CD4-positive, alpha-beta T cell treated with Interleukin-17A for 4 hours (primary cell): ENCODE measurements at places on chromosomes 7 and 10.

DNA sequence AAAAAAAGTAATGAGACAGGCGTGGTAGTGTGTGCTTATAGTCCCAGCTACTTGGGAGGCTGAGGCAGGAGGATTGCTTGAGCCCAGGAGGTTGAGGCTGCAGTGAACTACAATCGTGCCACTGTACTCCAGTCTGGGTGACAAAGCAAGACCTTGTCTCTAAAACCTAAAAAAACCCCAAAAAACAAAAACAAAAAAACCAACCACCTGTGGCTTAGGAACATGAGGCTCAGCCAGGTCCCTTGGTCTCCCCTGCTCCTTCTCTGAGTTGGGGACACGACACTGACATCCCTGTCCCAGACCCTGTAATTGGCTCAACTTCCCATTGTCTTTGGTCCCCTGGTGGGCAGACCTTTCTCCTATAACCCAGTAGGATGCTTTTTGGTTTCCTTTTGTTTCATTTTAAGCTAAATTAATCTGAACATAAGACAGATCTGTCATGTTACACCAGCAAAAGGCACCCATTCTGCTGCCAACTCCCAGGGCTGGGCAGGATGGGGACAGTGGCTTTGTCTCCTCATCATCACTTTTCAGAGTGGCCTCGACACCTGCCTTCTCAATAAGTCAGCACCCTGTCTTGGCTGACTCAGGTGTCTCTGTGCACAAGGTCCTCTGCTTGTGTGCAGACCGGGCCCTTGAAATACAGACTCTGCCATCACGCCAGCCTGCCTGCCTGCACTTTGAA is 74.4 kb downstream of the MYL10 start:
- no peak for DNase-seq

DNA sequence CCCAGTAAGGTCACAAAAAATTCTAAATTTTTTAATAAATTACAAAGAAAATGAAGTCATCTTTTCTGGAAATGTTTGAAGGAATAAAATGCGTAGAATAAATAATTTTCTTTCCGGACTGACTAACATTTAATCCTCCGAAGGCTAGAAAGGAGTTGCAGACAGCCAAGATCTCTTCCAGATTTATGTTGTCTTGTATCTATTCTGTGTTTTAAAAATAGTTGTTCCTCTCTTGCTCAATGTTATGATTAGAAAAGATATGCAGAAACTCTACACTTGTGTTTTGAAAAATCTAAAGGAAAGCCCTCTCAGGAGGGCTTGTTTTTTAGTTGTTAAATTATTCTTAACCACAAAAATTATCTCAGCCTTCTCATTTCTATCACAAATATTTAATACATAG is 70.7 kb downstream of the MACC1 start:
- DNase-seq, result no peak

DNA sequence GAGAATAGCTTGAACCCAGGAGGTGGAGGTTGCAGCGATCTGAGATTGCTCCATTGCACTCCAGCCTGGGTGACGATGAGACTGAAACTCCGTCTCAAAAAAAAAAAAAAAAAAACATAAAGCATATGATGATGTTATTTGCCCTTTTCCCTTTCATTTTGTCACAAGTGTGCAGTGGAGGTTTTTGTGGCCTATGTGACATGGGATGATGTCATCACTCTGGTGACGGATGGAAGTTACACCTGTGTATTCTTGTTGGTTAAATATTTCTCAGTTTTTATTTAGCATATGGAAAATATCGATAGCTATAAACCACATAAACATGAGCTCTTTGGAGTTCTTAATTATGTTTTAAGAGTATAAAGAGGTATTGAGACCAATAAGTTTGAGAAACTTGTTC is 71.8 kb upstream of the EMX2 start:
- no peak for DNase-seq

GRCh38 chr10:110002801-110003523 is 4.8 kb upstream of the ADD3 start:
- no peak for DNase-seq

GRCh38 chr7:70668606-70669358 is 463.2 kb upstream of the GALNT17 start:
- DNase-seq, result no peak

GRCh38 chr10:112957640-112958092 is 7.6 kb downstream of the TCF7L2 start:
- no peak for DNase-seq

DNA sequence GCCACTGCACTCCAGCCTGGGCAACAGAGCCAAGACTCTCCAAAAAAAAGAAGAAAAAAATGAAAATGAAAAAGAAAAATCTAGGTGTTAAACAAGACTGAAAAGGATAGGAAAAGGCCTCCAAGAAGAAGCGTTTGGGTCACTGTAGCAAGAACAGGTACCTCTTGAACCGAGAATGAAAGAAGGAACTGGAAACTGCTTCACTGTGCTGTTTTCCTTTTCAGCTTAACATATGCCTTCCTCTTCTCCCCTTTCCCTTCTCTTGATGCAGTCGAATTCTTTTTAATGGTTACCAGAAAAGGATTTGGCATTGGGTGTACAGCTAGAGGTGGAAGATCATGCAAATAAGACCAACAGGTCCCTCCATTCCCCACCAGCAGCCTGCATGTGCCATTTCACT is 28.1 kb downstream of the LRRC4 start:
- DNase-seq, result no peak

DNA sequence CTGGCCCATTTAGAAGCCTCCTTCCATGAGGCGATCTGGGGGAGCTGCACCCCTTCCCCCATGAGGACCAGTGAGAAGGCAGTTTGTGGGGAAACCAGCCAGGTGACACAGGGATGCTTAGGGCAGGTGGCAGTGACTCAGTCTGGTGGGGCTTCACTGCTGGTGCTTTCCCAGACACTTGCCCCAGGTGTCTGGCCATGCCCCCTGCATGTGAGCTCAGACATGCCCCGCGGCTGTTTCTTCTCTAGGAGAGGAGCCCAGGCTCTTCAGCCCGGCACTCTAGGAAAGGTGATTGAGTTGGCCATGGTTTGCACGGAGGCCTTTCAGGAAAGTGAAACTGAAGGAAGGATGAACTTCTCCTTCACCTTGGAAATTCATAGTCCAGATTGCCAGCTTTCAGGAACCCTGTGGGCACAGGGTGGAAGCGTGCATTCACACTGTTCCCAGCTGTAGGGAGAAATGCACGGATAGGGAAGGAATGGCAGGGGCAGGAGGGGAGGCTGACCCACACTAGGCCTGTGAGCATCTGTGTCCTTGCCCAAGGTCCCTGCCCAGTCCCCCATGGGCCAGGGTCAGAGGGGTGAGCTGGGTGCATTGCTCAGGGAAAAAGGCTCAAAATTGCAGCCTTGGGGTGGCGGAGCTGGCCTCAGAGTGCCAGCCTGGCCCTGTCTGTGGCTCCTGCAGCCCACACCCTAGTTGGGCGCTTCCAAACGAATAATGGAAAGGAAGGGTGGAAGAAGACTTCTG is 359.1 kb downstream of the GLRX3 start:
- DNase-seq, result no peak

DNA sequence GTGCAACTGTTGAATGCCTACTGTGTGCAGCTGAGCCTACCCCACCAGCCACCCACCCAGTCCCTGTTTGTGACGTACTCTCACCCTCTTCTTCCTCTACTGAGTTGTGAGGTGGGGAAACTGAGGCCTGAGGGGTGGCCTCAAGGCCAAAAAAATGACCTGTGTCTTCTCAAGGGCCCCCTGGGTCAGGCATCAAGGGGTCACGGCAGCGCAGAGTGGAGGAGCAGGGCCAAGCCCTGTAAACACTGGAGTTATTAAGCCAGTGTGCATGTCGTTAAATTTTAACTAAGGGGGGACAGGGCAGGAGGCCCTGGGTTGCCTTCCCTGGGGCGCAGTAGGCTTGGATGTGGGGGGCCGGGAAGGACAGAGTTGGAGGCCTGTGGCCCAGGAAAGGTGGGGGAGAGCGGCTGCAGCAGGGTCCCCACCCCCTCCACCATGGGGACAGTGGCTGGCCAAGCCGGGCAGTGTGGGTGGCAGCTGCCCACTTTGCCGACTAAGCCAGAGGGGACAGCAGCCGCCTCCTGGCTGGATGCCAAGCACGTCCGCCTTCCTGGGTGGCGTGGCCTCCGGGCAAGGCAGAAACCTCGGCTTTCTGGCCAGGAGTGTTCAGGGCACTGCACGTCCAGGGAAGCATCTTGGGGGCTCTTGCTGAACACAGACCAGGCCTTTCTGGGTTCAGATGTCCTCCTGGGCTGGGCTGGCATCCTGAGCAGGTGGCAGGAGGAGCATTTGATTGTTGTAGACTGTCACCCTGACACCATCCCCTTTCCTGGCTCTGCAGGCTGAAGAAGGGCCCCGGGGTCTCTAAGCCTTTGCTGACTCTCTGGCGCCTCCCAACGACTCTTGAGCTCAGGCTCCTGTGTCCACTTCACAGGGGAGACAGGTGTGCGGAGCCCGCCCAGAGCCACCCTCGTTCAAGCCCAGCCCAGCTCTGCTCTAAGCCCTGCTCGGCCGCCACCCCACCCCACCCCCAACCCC is 1.9 kb downstream of the SLC29A4 start:
- DNase-seq, result no peak

- no peak for DNase-seq
Observed at GRCh38 chr10:107971411-107971810, 806.9 kb upstream of the SORCS1 start.

DNA sequence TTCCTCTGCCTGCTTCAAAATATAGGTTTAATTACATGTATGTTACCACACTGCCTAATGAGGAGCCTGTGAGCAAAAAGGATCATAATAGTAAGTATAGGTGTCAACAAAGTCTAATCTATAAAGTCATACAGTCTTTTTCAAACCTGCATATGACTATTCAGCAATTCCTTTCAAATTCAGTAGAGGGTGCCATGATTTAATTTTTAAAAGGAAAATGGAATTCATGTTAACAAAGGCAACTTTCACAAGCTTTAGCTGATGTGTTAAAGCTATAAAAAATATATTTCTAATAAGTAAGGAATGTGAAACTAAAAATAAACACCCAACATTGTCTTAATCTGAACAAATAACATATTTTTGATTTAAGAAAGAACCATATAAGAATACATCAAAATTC is 52.1 kb downstream of the MPP7 start:
- no peak for DNase-seq

DNA sequence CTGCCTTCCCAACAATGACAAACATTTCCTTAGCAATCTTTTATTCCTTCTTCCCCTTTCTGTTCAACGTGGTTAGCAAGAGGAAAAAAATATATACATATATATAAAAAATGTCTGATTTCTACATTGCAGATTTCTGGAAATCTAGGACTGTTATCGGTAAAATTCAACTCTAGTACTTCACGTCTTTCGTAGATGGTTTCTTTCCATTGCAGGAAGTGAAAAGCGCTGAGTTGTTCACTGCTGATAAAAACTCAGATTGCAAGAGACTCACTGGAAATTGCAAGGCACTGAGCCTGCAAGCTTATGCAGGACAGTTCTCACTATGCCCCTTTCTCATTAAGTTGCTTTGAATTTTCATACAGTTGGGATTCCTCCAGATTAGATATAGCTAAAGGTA is 23.9 kb downstream of the KIN start:
- DNase-seq, result no peak

GRCh38 chr7:37371755-37372154 is 76.9 kb downstream of the ELMO1 start:
- no peak for DNase-seq

DNA sequence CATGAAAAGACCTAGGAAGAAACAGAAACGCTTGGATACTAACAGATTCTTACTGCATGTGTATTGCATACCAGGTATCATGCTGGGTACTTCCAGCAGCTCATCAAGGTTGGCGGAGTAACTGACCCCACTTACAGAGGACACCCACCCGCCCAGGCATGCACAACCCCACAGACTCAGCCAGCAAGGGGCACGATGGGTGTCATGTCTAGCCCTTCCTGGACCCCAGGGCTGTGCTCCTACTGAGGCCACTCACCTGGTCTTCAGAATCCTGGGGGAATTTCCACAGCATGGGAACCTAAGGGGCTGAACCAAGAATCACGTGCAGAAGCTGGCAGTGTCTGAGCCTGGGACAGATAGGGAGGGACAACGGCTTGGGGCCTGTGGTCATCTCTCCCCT is 134.1 kb upstream of the ZNF32 start:
- DNase-seq, result no peak

DNA sequence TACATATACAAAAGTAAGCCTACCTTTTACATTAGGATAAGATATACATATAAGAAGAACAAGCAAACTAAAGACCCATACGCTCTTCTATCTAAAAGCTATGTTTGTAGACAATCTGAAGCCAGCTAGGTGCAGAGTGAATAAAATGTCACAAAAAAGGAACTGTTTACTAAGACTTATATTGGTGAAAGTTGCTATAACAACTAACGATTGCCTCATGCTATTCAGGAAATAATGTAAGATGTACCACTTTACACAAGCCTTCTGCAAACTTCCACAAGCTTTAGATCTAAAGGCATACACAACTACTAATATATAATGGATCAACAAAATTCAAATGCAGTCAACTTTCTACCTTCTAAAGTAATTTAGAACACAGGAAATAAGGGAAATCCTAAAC is 175.1 kb downstream of the SRPK2 start:
- DNase-seq, result no peak

- no peak for DNase-seq
Observed at GRCh38 chr7:1240517-1241257, 8.0 kb downstream of the UNCX start.

GRCh38 chr10:60114765-60115586 is 208.6 kb upstream of the CCDC6 start:
- DNase-seq, result no peak

DNA sequence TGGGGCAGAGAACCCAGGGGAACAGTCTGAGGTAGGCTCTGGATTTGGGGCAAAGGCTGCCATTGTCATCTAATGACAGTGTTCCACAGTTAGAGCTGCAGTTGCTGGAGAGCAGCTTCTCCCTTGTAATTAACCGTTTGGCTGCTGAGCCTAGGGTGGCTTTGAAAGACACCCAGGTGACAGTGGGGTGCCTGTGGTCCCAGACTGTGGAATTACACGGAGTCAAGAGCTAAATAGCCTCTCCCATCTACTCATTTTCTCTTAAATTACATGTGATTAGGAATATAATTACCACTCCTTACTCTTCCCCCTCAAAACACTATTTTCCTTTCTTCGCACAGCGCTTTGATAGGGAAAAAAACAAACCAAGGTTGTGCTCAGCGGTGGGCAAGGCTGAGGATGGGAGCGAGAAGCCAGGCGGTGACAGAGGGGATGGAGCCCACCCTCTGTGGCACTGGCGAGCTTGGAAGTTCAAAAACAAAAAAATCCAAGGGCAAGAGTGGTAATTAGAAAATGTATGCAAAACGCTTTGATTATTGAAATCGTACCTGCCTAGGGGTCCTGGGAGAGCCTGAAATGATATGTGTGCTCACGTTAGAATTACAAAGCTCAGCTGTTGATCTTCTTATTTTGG is 44.1 kb downstream of the BAMBI start:
- DNase-seq, result no peak

GRCh38 chr10:85791818-85792532 is 574.6 kb downstream of the GRID1 start:
- no peak for DNase-seq

GRCh38 chr10:19043431-19043830 is 5.2 kb upstream of the MALRD1 start:
- DNase-seq, result no peak

GRCh38 chr7:151308791-151309190 is 32.8 kb upstream of the NUB1 start:
- DNase-seq, result no peak

- no peak for DNase-seq
Observed at GRCh38 chr7:128959296-128959695, 21.6 kb downstream of the IRF5 start.
